ENCODE measurements at places on chromosomes 2 and 18.

DNA sequence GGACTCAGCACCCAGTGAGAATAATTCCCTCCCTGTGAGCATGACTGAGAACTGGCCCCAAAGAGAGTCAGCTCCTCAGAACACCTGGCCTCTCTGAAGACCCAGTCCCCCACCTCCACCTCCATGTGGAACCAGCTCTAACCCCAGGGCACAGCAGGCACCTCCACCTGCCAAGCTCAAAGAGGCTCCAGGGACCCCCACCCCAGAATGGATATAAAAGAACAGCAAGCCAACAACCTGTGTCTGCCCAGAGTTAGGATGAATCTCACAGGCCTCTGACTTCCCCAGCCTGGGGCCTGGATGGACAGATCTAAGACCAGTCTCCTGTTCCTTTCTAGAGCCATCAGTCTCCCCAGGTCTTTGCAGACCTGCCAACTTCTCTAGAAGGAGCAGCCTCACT, 498.5 kb downstream of the EIPR1 start:
- DNase-seq, result no peak

GRCh38 chr18:79848579-79849327, 51.0 kb downstream of the KCNG2 start:
- no peak for DNase-seq

DNA sequence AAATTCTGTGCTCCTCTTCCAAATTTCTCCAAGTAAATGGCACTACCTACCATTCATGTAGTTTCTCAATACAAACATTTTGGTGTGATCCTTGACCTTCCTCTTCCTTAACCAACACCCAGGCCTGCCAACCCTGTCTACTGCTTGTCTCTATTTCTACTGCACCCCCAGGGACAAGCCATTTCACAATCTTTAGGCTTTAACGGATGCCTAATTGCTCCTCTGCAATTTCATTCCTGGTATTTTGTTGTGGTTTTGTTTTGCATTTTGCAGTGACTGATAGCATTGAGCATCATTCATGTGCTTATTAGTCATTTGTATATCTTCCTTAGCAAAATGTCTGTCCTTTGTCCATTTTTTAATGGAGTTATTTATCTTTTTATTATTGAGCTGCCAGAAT, 10.0 kb downstream of the FAP start:
- no peak for DNase-seq

DNA sequence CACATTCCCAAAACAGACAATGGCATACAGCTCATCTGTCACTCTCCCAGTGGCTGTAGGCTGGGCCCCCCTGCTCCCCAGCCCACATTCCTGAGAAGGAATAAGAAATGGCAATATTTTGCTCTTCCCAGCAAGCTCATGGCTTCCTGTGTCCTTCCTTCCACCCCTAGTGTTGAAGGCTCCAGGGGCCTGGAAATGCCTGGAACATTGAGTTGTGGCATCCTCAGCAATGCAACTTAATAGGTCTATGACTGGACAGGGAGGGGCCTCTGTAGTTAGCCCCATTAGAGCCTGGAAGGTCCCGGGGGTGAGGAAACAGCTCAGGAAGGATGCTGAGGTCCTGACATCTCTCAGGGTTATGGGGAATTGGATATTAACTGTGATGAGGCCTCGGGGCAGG, 3.3 kb downstream of the KIF3C start:
- DNase-seq, result no peak

GRCh38 chr2:127355407-127356008, 32.3 kb downstream of the MAP3K2 start:
- no peak for DNase-seq

- DNase-seq, result no peak
These were observed 348.4 kb upstream of the KLHL29 start for GRCh38 chr2:23036629-23037028.

DNA sequence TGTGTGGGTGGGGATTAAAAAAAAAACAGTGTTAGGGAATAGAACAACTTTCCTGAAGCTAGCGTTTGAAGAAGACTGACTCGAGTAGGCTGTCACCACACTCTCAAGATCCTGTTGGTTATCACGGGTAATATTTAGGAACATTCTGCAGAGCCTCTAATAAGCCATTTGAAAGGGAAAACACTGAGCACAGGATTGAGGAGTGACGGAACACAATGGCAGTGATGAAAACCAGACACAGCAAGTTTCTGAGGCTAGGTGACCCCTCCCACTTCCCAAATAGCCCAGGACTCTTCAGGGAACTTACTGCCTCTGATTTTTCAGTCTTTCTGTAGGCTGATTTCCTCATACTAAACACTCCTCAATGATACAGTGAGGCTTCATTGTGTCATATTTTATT, 88.2 kb upstream of the TMEM200C start:
- no peak for DNase-seq

DNA sequence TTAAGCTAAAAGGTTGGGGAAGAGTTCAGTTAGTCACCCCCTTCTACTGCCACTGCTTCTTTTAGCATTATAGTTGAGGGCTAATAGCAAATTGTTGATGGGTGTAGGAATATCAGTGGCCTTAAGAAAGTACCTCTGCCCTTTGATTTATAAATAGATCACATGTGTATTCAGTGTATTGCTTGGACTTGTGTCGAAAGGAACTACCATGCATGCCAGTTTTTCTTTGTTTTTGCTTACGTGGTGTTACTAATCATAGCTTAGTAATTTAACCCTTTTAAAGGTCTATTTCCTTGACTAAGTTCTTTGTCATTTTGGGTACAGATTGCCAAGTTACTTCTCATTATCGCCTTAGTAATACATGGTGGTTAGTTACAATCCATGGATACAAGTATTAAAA, 85.6 kb downstream of the MIB1 start:
- DNase-seq, result no peak

DNA sequence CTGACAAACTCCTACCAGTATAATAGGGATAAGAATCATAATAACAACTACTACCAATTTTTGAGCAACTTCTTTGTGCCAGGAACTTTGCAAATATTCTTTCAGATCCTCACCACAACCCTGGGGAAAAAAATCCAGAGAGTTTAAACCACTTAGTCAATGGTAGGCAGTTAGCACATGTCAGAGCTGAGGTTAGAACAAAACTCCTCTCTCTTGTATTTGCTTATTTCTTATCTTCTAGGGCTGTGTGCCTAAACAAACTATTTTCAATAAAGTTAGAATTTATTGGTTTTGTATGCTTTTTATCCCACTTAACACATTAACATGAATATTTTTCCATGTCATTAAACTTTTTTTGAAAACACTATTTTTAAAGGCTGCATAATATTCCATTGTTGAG, 127.1 kb downstream of the BCL11A start:
- no peak for DNase-seq

- no peak for DNase-seq
These were observed 2.7 kb upstream of the ASNSD1 start for GRCh38 chr2:189658306-189659212.

- DNase-seq, result no peak
These were observed 48.4 kb upstream of the STAM2 start for GRCh38 chr2:152223977-152224376.

DNA sequence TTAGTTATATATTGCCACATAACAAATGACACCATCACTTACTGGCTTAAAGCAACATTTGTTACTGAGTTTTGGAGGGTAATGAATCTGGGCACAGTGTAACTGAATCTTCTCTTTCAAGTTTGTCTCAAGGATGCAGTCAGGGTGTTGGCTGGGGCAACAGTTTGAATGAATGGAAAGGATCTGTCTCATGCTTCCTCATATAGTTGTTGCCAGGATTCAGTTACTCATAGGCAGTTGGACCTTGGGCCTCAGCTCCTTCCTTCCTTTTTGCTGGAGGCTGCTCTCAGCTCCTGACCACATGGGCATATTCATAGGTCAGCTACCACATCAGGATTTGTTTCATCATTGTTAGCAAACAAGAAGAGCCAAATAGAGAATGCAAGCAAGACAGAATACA, 466.1 kb upstream of the MC4R start:
- no peak for DNase-seq

DNA sequence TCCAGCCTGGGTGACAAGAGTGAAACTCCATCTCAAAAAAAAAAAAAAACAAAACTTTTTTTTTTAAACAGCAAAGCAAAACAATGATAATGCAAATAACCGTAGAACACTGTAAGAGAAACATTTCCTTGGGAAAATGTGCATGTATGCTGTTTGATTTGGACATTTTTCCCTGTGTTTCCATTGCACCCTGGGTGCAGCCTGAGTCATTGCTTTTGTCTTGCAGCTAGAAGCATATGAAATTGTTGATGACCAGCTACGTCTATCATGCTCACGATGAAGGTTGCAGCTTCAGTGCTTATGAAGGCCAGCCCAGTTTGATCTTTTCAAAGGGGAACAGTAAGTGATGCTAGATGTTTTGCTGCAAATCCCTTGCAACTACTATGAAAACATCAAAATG, 41.5 kb downstream of the MOGAT1 start:
- no peak for DNase-seq

- no peak for DNase-seq
These were observed 210.7 kb upstream of the RND3 start for GRCh38 chr2:150698016-150698661.

- no peak for DNase-seq
These were observed 2.6 kb upstream of the STON1 start for GRCh38 chr2:48527226-48527885.

- DNase-seq, result no peak
These were observed 435.0 kb downstream of the RND3 start for GRCh38 chr2:150052457-150052856.

DNA sequence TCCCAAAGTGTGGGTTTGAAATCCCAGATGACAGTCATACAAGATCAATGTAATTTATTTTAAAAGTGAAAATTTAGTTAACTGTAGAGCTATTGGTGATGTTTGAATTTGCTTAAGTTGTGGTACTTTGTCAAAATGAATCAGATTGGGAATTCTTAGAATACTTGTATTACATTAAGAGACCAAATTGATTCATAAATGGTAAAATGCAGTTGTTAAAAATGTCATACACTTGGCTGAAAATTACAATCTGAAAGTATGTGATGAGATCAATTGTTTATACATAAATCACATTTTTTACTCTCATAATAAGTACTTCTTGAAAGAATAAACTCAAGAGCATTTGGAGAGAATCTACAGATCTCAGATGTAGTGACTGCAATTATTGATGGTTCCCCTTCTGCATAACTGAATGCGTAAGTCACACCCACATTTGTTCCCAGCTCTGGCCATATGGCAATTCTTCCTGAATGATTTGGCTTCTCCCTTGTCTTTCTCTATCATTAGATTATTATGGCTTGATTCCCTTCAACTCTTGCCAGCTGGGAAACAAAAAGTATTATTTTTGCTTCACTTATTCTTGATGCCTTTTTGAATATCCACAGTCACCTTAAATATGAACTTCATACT, 558.5 kb downstream of the CPS1 start:
- no peak for DNase-seq

- no peak for DNase-seq
These were observed 58.6 kb downstream of the KCNG2 start for GRCh38 chr18:79856119-79857007.

- no peak for DNase-seq
These were observed 32.8 kb upstream of the SIGLEC15 start for GRCh38 chr18:45792506-45793263.

- DNase-seq, result no peak
These were observed 65.9 kb upstream of the ITM2C start for GRCh38 chr2:230798769-230799399.

GRCh38 chr2:127179766-127180165, 40.3 kb downstream of the CYP27C1 start:
- no peak for DNase-seq

DNA sequence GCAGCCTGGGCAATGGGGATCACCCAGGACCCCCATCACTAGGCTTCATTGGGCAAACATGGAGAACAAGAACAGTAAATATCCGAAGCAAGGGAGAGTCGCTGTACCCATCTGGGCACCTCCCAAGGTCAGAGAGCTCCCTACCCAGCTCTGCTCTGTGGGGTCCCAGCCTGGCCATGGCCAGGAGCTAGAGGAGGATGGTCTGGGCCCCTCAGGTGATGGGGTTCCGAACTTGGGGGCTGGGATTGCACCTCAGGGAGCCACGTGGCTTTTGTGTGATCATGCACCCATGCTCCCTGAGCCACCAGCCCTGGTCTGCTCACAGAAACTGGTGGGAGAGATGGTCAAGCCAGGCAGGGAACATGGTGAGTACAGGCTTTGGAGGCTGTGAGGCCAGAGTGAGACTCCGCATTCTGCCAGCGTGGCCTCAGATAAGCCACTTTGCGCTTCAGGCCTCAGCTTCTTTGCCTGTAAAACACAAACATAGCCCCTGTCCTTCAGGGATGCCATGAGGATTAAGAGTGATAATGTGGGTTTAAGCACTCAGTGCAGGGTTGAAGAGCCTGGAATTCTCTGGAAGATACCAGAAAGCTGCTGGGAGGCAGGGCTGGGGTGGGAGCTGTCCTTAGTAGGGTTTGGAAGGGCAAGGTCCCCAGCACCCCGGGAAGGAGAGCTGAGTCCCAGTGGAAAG, 3.0 kb upstream of the NMUR1 start:
- DNase-seq, result no peak

GRCh38 chr2:207091176-207091575, 74.6 kb downstream of the KLF7 start:
- DNase-seq, result no peak

GRCh38 chr2:233007739-233008138, 5.3 kb downstream of the NGEF start:
- DNase-seq, result no peak

DNA sequence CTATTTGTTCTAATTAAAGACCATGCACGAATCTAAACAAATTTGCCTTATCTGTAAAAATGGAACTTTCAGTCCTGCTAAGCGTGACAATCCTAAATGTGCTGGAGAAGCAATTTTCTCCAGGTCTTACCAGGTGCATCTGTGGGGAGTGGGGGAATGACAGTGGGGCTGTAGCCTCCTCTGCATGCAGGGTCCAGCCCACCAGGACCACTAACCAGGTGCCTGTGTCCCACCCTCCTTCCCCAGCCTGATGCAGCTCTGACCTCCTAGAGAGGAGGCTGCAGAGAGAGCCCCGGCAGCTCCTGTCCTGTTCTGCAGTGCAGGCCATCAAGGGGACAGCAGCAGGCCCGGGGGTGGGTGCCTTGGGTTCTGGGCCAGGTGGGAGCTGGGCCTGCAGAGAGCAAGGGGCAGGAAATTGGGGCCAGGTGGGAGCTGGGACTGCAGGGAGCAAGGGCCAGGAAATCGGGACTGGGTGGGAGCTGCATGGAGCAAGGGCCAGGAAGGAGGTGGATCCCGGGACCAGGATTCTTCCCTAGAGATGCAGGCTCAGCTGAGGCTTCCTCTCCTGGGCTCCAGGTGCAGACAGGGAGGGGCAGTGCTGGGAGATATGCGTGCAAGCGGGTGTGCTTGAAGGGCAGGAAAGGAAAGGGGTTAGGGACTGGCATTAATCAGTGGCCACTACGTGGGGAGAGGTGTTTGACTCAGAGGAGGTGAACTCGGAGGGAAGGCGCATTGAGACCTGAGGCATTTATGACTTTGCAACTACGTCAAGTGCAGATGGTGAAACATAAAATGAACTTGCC, 185.3 kb downstream of the ANKRD30B start:
- no peak for DNase-seq
